ENCODE measurements at places on chromosomes 13 and 19.

- no peak for DNase-seq
Observed at GRCh38 chr13:114097893-114098688, 34.3 kb downstream of the RASA3 start.

DNA sequence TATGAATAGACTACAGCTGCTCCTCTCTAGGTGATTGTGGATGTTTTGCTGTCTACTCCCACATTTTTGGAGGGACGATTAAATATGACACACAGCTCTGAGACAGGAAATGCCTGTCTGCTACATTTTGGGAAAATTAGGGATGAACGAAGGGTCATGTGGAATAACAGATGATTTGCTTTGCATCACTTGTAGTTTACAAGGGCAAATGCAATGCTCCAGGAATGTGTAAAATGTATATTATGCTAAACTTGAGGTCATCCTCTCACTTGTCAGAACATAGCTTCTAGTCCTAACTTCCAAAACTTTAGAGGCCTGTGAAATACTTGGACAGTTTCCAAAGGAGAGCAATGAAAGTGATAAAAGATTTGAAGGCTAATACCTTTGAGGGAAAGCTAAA lies 284.2 kb upstream of the DACH1 start:
- DNase-seq = no peak

DNA sequence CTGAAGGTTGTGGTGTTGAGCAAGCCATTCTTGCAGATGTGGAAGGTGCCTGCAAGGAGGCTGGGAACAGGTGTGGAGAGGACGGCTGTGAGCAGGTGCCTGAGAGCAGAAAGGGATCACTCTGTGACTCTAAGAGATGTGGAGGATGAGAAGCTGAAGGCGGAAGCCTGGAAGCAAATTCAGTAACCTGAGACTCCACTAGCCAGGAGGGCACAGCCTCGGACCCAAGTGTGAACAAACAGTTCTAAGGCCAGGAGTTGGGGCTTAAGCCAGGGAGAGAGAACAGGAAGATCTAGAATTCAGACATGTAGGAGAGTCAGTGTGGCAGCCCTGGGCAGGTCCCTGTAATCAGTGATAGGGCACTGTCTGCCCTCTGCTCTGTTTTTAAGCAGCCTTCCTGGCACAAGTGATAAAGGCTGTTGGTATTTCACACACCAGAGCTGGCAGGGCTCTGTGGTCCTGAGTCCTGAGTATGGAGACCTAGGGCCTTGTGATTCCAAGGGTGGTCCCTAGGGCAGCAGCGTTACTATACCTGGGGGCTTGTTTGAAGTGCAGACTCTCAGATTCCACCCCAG lies 131.3 kb downstream of the SLC7A1 start:
- DNase-seq = no peak

GRCh38 chr13:46831588-46832194 lies 34.7 kb upstream of the ESD start:
- DNase-seq = peak; percentile 48

- DNase-seq = no peak
Observed at GRCh38 chr13:97600458-97601075, 166.6 kb downstream of the RAP2A start.

GRCh38 chr19:55115446-55116065 lies 1.9 kb downstream of the PPP1R12C start:
- no peak for DNase-seq

DNA sequence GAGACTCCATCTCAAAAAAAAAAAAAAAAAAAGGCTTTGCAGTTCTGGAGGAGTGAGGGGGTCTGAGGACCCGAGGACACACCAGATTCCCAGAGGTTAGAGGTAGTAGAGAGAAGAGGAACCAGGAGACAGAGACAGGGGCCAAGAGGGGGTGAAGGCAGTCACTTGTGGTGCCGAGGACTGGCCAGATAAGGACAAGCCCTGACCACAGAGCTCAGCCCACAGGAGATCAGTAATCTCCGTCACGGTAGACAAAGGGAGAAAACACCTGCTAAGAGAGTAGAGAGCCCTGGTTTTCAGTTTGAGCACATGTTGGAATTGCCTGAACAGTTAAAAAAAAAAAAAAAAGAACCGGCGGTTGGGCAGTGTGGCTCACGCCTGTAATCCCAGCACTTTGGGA lies 1.7 kb upstream of the PRAM1 start:
- no peak for DNase-seq

DNA sequence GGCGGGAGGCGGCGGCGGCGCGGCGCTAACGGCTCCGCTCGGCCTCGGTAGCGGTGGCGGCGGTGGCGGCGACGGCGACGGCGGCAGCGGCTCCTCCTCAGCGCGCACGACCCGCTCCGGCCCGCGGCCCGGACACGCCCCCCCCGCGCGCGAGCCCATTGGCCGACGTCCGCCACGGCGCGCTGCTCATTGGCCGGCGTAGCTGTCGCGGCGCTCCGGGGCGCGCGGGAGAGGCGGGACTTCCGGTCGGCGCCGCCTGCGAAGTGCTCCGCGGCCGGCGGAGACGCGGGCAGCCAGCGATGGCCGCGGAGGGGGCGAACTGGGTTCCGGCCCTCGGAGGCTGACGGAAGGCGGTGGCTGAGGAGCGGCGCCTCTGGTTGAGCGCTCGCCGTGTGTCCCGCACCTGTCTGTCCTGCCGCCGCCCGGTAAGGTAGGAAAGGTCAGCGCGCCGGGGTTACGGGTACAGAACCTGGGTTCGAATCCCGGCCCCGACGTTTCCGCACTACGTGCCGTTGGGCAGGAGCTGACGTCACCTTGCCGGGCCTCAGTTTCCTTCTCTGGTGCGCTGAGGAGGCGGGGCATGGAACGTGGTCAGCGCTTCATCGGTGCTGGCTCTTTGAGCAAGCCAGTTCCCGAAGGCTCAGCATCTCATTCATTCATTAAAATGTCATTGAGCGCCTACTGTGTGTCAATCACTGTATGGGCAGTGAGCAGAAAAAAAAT lies at the start of gene ELAVL1:
Gene ELAVL1 (minus strand): TSS at position 108 of the 723 bp plus-strand sequence. CDS start 13,826 bp downstream, outside the sequence.
- peak; percentile 91 for DNase-seq

- no peak for DNase-seq
Observed at GRCh38 chr13:112526146-112526853, 61.7 kb downstream of the TUBGCP3 start.

- no peak for DNase-seq
Observed at GRCh38 chr19:7879836-7880235, 5.6 kb upstream of the PRR36 start.

- DNase-seq = peak; percentile 82
Observed at GRCh38 chr13:114110091-114110829, 22.2 kb downstream of the RASA3 start.

DNA sequence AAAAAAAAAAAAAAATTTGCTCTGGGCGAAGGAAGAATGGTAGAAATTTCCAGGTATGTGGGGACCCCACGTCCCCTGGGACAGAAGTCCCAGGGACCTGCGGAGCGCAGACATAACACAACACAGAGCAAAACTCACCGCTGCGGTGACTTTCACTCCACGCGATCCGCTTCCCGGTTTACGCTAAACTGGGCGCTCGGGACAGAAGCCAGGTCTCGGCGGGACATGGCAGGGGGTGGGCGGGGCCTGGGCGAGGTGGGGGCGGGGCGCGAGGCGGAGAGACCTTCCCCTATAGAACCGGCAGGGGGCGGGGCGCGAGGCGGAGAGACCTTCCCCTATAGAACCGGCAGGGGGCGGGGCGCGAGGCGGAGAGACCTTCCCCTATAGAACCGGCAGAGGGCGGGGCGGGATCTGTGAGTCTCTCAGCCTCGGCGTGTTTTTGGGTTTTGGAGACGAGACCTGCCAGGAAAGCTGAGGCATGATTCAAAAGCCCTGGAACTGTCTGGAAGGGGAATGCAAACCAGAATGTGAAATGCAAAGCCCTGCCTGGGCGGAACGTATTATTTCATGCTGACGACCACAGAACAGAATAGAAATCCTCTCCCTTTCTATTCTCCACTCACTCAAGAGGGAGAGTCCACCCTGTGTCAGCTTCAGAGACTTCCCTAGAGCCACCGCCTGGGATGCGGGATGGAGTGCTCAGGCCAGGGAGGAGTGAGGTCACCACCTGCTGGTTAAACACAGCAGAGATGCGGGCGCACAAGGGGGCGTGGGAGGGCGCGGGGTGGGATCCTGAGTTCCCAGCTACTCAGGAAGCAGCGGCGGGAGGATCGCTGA lies 20.2 kb upstream of the ERVV-1 start:
- peak; percentile 88 for DNase-seq

DNA sequence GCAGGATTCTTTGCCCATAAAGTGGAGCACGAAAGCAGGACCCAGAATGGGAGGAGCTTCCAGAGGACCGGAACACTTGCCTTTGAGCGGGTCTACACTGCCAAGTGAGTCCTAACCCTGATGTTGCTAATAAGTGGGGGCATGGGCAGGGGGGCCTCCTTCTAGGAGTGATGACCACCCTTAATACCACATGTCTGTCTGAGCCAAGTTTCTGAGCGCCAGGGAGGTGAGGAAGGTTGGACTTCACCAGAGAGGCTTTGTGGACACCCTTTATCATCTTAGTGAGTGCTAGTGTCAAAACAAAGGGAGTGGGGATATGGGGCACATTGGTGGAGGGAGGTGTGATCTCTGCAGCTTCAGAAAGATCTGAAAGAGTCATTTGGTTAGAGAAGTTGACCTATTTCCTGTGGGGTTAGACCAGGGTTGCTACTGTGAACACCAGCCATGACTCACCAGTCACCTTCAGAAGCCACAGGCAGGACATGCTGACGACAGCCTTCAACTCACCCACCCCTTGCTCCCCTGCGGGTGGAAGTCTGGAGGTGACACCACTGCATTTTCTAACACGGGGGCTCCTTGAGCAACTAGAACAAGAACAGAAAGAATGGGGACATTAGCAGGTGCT lies 8.8 kb downstream of the ALOX5AP start:
- DNase-seq = peak; percentile 88

GRCh38 chr13:83311886-83312577 lies 570.2 kb downstream of the SLITRK1 start:
- DNase-seq = no peak
